ENCODE measurements at places on chromosomes 3 and 15. TPM values are rescaled to one million over a fixed set of nuclear protein-coding genes. Genes with fewer than 3 reads are reported as not detected.

Gene CRTC3
- total RNA-seq, result 18.8 TPM

Gene SLC30A4
- total RNA-seq, result 1.4 TPM

Gene MEGF11
- total RNA-seq, result not detected

Gene HRG
- total RNA-seq, result not detected

Gene TGM4
- 1.2 TPM for total RNA-seq

Gene DIPK2A
- total RNA-seq, result 31.3 TPM

Gene ABHD17C
- total RNA-seq, result 10.3 TPM

Gene TRIM42
- total RNA-seq, result not detected

Gene GOLGA8S
- total RNA-seq, result not detected

Gene CFAP100
- not detected for total RNA-seq

Data from PC-3 (cell line).